Right lobe of liver (tissue), 6 donors: ENCODE measurements at places on chromosomes 3 and 15.

DNA sequence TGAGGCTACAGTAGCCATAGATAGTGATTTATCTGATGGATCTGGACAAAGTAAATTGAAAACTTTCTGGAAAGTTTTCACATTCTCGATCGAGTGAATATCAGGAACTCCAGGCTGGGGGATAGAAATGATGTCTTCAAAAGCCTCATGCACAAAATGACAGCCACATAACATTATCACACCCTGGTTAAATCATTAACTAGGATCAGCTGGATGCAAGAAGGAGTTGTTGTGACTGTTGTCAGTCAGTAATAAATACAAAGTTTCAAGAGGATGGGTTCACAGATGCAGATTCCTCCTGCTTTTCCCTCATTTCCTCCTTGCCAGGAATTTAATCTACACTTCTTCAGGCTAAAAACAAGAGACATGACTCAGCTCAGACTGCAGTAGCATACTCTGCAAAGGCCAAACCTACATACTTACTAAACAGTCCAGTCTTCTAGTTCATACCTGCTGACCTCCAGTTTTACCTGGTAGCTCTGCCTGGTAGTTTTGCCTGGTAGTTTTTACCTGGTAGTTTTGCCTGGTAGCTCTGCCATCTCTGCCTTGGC, 40.9 kb downstream of the C2CD4A start:
- no peak for DNase-seq

GRCh38 chr3:152857082-152857481, 22.2 kb downstream of the P2RY1 start:
- no peak for DNase-seq

- DNase-seq: no peak
Observed at GRCh38 chr3:38645076-38645475, 4.4 kb downstream of the SCN5A start.

- peak; percentile 33 for DNase-seq
Observed at GRCh38 chr3:66073464-66074141, 34.9 kb upstream of the MAGI1 start.

DNA sequence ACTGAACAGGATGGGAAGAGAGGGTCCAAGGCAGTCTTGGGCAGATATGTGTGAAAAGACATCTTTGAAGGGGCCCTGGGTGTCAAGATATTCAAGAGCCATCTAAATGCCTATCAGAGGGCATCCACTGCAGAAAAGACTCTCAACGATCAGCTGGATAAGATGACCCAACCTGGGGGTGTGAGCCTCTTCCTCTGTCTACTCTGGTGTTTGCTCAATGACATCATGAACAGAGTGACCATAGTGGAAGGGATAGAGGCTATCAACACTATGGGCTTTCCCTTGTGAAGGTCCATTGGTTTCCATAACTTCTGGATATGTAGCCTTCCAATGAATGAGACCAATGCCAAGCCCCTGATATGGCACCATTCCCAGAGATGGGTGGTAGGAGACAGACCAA, 42.1 kb downstream of the FAH start:
- no peak for DNase-seq

- DNase-seq: peak; percentile 74
Observed at GRCh38 chr15:38563723-38564519, 693 bp downstream of the RASGRP1 start.

- no peak for DNase-seq
Observed at GRCh38 chr3:17571686-17572085, 170.7 kb downstream of the TBC1D5 start.

GRCh38 chr15:94324835-94325767, 93.7 kb downstream of the MCTP2 start:
- no peak for DNase-seq

GRCh38 chr3:15313461-15313860, 18.9 kb downstream of the SH3BP5 start:
- DNase-seq: no peak

- no peak for DNase-seq
Observed at GRCh38 chr15:55074431-55074830, 122.3 kb downstream of the RSL24D1 start.

DNA sequence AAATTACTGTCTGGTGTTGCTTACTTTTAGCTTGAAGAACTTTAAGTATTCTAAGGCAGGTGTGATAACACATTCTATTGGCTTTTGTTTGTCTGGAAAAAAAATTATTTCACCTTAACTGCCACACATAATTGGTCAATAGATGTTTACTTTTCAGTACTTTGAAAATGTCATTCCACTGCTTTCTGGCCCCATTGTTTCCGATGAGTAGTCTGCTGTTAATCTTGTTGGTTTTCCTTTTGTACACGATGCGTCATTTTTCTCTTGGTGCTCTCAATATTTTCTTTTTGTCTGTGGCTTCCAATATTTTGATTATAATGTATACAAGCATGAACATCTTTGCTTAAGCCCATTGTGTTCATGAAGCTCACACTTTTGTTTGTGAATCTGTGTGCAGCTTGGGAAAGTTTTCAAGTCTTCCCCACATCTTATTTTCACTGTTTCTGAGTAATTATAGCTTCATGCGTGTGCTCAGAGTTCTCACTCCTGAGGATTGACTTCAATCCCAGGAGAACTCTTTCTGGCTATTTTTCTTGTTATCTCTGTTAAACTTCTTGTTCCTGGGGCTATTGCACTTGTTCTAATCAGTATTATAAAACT, 664.7 kb downstream of the IGSF11 start:
- no peak for DNase-seq

DNA sequence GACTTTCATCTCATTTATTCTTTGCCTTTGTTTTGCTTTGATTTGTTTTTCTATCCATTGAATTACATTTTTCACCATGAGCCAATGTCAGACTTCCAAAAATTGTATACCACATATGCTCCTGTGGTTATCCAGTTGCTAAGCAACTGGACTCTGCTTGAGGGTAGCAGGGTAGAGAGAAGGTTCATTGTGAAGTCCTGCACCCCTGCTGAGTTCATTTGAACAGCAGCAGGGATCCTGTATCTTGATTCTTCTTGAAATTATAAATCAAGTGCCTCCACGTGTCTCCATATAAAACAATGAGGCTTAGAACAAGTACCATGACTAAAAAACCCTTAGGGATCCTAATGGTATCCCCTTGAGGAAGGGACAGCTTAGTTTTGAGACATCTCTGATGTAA, 449.3 kb downstream of the ROBO2 start:
- no peak for DNase-seq

DNA sequence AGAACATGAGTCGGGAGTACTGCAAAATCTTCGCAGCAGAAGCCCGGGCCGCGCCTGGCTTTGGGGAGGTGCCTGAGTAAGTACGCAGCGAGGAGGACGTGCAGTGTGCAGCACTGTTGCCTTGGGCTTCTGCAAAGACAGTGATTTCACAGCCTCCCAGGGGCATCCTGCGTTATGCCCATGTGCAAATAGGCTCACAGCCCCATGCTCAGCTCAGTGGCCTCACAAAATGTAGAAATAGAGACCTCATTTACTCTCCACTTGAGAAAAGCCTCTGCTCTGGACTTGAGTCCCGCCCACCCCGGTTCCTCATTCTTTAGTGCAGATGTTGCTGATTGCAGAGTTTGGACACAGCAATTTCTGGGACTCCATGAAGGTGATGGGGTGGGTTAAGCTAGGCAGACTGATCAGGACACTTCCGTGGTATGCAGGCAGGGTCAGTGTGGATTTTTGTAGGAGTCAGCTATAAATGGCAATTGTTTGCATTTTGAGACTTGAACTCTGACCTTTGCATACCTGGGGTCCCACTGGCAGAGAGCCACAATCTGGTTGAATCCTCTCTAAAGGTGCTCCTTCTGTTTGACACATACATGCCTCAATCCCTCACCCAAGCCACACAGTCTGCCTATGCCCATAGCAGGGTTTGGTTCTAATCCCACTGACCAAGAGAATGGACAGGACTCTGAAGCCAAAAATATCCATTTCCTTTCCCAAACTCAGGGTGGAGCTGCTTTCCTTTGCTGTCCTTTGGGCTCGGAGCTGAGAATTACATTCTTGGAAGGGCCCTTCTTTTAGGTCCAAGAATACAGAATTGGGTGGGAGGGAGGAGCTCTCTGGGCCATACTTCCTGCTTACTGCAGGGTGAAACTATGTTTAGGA, 20.7 kb upstream of the SLC28A1 start:
- no peak for DNase-seq

GRCh38 chr3:15339786-15340215, 7.4 kb upstream of the SH3BP5 start:
- DNase-seq: no peak

DNA sequence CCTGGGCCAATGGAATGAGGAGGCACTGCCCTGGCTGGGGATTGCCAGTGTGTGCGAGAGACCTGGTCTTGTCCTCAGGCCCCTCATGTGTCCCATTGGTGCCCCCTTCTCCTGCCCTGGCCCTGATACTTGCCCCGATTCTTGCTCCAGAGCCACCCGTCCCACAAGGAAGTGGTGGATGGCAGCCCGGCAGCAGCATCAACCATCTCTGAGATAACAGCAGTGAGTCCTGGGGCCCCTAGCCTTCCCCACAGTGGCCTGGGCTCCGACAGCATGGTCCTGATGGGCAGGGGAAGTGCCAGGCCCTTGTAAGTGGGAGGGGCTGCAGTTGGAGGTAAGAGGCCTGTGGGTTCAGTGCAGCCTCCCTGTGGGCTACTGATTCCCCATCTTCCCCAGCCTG, 15.4 kb downstream of the VILL start:
- DNase-seq: no peak

DNA sequence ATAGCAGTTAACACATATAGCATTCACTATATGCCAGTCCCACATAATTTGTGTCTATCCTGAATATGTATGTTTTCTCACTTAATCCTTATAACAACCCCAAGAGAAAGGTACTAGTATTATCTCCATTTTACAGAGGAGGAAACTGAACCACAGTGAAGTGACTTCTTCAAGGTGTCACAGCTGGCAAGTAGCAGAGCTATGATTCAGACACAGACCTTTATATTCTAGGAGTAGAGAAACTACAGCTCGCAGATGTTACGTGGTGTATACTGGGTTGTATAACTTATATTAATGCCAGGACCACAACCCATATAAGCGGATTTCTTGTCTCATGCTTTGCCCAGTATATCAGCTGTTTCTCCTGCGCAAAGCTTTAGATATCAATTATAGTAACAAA, 29.5 kb upstream of the ICE2 start:
- DNase-seq: no peak

DNA sequence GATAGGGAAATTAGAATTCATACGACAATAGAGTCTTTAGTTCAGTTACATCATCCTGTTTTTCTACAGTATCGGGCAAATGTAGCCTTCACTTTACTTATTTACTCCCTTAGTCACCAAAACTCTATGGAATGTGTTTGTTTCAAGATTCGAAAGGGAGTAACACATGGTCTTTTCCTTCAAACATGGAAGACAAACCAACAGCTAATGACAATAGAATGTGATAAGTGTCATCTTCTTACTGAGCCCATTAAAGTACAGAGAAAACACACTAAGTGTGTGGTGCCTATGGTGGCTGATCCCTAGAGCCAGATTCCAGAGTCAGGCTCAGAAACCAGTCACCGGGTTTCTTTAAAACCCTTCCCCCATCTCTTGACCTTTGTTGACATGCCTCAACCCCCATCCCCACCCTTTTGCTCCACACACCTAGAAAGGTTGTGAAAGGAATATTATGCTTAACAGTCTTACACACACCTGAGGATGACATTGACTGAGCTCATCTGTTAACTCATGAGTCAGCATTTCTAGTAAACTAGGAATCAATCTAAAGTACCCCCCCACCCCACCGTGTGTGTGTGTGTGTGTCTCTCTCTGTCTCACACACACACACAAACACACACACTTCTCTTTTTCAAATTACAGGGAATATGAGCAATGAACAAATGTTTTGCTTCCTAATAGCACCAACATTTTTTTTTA, 549.6 kb upstream of the CCDC54 start:
- DNase-seq: no peak

DNA sequence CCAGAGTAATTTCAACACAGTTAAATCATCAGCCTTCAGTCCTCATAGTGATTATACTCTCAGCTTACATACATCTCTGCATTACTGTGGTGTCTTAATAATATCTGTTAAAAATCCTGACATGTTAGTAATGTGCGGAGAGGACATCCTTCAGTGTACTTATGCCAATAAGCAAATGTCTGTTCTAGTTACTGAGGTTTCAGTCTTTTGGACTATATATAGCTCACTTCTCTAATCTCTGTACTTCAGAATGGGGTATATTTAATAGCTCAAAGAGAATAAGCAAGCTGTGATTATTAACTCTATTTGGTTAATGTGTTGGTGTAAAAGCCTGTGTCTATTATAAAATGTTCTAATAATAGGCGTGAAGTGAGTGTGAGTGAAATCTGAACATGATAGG, 28.9 kb upstream of the OSTN start:
- DNase-seq: no peak

DNA sequence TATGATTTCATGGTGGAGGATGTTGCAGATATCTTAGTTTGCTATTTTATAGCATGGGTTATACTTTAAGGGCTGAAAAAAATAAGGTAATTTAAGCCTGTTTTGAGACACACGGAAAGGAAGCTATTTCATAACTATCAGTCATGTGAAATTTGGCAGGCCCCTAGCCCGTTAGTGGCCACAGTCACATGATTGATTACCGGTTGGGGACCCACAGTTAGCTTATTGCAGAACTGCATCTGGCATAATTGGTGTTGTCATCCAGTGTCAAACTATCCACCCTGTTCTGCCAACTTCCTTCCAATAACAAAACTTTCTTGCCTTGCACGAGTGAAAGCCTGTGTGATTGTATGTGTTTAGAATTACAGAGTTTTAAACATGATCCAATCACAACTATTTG, 35.2 kb downstream of the FNDC3B start:
- DNase-seq: peak; percentile 35
